Activated T-helper 2 cell treated with anti-CD3 and anti-CD28 coated beads, Interferon-gamma antibody, Interleukin-2, Interleukin-4, amounts not matched to agents 10 μg/mL and 5 μg/mL and 100 μg/mL, durations not matched to agents 14 hours and 24 hours and 36 hours (primary cell): ENCODE measurements at places on chromosomes 12 and 14. TPM values are rescaled to one million over a fixed set of nuclear protein-coding genes. Genes with fewer than 3 reads are reported as not detected.

Gene TULP3
- 6.0 and 6.4 TPM in 2 replicates for total RNA-seq

Gene GZMB
- 4,664 and 4,741 TPM in 2 replicates for total RNA-seq

Gene LAG3
- 215 and 223 TPM in 2 replicates for total RNA-seq

Gene ANKS1B
- 0.76 and 1.0 TPM in 2 replicates for total RNA-seq

Gene DNAJC22
- total RNA-seq, result 0.09 TPM in 1 of 2 replicates, not detected in the other

Gene KERA
- total RNA-seq, result not detected in 2 replicates

Gene HCAR2
- total RNA-seq, result 0.16 TPM in 2 replicates

Gene TAMALIN
- 6.0 and 6.1 TPM in 2 replicates for total RNA-seq

Gene HOXC4
- total RNA-seq, result 0.14 and 0.21 TPM in 2 replicates

Gene NTS
- not detected in 2 replicates for total RNA-seq

Gene CRIP1
- total RNA-seq, result 156 and 185 TPM in 2 replicates

Gene LMO3
- not detected in 2 replicates for total RNA-seq

Gene FKBP4
- 219 and 233 TPM in 2 replicates for total RNA-seq

DNA sequence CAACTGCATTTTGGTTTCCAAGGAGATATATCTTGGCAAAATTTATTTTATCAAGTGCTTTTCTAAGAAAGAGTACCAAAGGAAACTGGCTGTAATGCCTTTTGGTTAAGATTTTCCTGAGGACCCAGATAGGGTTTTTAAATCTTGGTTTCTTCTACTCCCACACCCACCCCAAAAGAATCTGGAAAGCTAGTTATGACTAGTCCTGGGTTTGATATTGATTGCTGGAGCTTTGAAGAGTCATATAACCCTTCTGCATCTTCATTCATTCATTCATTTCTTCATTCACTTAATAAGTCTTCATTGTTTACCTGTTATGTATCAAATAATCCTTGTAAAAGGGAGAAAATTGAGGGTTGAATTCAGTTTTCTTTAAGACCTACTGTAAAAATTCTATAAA lies 425.2 kb downstream of the PCNX1 start:
- DNase-seq, result no peak

- DNase-seq, result no peak
These were observed 89.2 kb downstream of the FOXN3 start for GRCh38 chr14:89327771-89328212.

DNA sequence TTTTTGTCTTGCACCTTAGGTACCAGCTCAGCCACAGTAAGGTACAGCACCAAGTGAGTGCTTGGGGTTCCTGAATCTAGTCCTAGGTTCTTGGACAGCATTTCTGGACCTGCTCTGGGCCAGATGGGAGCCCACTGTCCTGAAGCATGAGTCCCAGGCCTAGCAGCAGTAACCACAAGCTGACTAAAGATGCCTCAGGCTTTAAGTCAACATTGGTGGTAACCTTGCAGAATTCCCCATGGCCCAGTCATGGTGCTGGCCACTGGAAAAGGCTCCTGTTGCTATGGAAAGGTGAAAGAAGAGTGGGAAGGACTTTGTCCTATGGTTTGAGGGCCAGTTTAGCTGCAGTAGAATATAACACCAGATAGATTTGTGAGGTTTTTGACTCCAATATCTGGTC lies 86.9 kb upstream of the CLEC14A start:
- DNase-seq, result no peak

DNA sequence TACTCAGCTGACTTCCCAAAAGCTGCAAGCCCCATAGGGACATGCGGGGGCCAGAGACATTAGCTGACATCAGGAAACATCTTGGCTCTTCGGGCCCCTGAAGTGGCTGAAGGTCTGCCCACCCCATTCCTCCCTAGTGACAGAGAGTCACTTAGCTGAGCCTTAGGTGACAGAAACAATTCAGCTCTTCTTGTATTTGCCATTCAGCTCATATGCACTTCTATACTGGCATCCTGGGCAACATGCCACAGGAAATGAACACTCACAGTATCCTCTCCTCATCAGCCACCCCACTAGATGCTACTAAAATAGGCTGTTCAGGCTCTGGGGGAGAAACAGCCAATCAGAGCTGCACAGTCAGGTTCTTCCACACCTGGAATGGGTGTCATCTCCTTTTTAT lies 3.4 kb downstream of the DCTN2 start:
- no peak for DNase-seq

DNA sequence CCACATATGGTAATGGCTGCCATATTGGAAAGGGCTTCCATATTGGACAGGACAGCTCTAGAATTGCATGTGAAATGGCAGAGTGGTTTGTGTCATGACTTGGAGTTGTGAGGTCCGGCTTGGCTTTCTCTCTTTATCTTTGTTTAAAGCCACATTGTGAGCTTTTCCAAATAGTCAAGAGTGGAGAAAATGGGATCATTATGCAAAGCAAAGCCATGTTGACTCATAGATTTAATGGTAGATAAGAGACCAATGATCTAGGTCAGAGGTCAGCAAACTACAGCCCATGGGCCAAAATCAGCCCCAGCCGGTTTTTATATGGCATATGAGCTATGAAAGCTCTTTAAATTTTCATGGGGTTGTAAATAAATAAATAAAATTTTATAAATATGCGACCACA lies 449.1 kb downstream of the BCL11B start:
- DNase-seq, result no peak

GRCh38 chr14:31026077-31026449 lies at the start of gene STRN3:
Gene STRN3, minus strand, starts transcription at chr14:31026379. Its CDS starts 194 bp downstream, at chr14:31026185.
- no peak for DNase-seq

GRCh38 chr14:33692762-33693161 lies 258.1 kb downstream of the EGLN3 start:
- no peak for DNase-seq

DNA sequence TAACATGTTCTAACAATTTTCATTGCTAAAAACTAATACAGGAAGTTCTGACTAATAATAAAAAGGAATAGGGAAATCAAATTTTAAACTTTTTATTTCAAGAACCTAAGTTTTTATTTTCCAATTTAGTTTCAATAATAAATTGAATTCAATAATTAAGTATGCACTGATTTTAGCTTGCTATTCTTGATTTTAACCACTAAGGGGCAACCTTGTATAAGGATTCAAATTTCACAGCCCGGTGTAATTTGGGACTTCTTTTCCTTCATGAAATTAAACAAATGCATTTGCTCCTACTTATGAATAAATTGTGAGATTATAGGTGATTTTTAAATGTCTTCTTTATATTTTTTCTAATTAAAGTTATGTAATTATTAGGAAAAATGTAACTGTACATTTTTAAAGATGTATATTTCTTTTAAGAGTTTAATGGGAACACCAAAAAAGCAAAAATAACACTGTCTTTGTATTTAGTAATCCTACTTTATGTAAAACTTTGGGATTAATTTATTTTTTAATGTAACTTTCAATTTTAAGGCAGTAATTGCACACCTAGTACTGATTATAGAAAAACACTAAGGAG lies 241.4 kb upstream of the PDZRN4 start:
- DNase-seq, result no peak

DNA sequence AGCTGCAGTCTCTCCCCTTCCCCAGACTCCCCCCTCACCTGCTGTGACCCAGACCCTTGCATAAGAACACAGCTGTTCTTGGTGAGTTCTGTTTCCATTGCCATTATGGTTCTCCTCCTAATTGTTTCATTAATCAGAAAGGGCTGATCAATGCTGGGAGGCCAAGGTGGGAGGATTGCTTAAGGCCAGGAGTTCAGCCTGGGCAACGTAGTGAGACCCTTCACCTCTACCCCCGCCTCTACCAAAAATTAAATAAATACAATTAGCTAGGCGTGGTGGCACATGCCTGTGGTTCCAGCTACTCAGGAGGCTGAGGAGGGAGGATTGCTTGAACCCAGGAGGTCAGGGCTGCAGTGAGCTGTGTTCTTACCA lies 17.2 kb upstream of the FAIM2 start:
- no peak for DNase-seq

- DNase-seq, result no peak
These were observed 619.2 kb upstream of the LRFN5 start for GRCh38 chr14:40987481-40987880.

DNA sequence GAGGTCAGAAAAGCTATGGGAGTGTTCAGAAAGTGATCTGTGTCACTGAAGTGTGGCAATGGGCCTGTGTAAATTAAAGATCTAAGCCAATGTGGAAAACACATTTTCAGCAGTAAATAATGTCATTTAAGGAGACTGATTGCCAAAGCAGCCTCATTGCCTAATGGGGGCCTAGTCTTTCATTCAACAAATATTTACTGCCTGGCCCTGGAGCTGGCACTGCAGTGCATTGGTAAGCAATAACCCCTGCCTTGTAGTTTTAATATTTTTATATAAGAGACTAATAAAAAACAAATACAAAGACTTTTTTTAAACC lies 326.6 kb downstream of the BTG1 start:
- no peak for DNase-seq

- no peak for DNase-seq
These were observed 37.4 kb downstream of the SPTLC2 start for GRCh38 chr14:77579065-77579464.

- DNase-seq, result no peak
These were observed 88.9 kb downstream of the MSRB3 start for GRCh38 chr12:65367396-65367795.

GRCh38 chr12:72295101-72295500 lies 22.9 kb downstream of the TRHDE start:
- DNase-seq, result no peak

DNA sequence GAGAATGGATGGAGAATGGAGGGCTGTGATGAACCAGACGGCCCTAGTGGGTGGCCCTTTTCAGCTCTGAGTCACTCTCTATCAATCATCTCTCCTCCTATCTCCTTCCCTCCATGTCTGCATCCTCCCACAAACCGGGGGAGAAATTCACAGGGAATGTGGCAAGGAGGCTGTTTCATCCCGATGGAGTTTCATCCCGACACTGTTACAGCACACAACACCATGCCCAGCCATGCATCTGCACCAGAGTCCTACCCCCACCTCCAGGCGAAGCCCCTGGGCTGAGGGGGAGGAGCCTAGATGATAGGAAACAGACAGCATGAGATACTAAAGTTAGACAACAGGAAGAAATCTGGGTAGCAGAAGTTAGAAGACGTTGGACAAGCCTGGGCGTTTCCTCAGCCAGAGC lies 20.8 kb downstream of the SLC8B1 start:
- DNase-seq, result no peak

GRCh38 chr12:28409892-28410291 lies 219.6 kb downstream of the CCDC91 start:
- no peak for DNase-seq

DNA sequence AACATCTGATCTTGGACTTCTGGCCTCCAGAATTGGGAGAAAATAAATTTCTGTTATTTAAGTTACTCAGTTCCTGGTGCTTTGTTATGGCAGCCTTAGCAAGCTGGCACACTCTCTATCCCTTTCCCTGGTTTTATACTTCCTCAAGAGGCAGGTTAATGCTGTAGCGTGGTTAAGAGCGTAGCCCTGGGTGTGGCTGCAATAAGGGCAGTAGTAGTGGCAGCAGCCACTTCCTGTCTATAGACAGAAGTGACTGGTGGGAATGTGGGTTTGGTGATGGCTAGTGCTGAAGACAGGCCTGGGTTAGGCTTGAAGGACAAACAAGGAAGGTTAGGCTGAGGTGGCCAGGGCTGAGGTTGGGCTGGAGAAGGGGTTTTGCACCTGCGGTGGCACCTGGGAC lies 3.6 kb upstream of the LGALS3 start:
- DNase-seq, result no peak

DNA sequence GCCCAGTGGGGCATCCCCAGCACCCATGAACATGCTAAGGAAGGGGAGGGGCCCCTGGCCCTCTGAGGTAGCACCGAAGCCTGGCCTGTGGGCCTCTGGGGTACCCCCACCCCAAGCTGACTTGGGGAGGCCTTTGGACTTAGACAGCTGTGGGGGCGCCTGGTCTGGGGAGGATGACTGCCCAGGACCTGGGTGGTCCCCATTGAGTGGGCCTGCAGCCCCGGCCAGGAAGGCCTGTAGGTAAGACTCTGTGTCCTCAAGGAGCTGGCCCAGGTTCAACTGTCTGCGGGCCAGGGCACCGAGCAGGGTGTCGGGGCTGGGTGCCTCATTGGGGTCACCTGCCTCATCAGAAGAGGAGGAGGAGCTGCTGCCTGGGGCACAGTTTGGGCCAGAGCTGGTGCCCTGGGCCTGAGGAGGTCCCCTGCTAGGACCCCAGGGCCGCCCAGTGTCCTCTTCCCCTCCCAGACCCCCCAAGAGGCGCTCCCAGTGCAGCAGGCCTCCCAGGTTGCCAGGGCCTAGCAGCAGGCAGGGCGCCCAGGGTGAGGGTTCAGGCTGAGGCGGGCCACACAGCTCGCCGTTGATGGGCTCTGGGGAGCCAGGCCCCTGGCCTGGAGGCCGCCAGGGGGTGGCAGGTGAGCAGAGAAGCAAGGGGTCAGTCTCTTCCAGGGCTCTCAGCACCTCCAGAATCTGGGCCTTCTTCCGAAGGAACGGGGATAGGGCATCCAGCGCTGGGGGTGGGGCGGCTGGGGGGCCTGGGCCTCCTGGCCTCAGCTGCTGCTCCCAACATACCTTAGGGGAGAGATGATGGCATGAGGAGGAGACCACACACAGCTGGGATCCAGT lies 31.4 kb downstream of the NCKAP5L start:
- DNase-seq, result no peak

GRCh38 chr12:90262251-90262650 lies 553.6 kb upstream of the ATP2B1 start:
- DNase-seq, result no peak

DNA sequence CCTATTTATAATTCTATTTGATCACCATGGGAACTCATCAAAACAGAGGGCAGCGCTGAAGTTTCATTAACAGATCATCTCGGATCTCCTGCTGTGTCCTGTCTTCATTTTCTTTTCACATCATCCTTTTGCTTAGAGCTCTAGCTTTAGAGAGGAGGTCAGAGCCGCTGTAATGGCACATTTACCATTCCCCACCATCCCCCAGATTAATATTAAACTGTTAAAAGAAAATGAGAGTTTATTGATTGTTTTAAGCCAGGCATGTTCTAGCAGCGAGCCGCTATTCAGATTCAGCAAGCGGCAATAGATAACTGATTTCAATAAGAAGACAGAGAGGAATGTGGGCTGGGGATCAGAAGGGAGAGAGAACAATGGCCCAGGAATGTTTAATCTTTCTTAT lies 308.8 kb downstream of the EGLN3 start:
- DNase-seq, result no peak

DNA sequence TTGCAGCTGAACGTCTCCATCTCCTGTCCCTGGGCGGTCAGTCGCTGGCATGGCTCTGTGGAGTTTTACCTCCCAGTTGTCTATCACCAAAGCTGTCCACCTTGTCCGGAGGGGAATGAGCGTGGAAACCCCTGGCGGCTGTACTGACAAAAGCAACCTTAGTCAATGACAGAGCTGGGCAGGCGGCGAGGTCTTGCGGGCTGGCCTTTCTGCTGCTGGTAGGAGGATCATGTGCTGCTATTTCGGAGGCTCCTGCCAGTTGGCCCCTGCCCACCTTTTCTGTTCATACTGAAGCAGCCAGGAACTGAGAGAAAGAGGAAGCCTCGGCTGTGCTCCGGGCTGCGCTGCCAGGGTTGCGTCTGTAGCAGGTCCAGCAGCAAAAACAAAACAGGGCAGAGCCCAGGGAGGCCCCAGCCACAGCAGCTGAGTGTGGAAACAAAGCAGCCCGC lies 57.7 kb downstream of the HMGA2 start:
- DNase-seq, result no peak

GRCh38 chr12:80862531-80862930 lies 75.2 kb downstream of the LIN7A start:
- DNase-seq, result no peak

GRCh38 chr14:97401714-97402113 lies 604.5 kb downstream of the VRK1 start:
- DNase-seq, result no peak

GRCh38 chr14:73859145-73859544 lies 7.5 kb downstream of the PTGR2 start:
- no peak for DNase-seq
